ENCODE measurements at places on chromosomes 2 and 18.

DNA sequence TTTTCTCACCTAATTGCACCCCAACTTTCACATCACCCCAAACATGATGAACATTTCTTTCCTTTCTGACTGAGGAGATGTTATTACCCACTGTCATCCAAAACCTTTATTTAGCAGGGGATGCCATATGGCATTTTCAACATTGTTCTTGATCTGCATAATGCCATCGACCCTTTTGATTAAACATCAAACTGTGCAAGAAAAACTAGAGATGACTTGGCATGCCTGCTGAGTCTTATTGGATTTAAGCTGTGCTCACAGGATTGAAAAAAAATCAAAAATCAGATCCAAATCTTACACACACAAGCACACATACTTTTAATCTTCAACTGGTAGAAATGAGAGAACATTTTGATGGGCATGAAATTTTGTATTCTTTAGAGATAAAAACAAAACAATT is 536.0 kb downstream of the TMX3 start:
- peaks cover 18% of the 10 kb centered on the region for H3K36me3 ChIP-seq
- no peak for DNase-seq
- peak overlapping the region; percentile 31 for H3K4me3 ChIP-seq
- H3K27ac ChIP-seq = peak overlapping the region; percentile 85

DNA sequence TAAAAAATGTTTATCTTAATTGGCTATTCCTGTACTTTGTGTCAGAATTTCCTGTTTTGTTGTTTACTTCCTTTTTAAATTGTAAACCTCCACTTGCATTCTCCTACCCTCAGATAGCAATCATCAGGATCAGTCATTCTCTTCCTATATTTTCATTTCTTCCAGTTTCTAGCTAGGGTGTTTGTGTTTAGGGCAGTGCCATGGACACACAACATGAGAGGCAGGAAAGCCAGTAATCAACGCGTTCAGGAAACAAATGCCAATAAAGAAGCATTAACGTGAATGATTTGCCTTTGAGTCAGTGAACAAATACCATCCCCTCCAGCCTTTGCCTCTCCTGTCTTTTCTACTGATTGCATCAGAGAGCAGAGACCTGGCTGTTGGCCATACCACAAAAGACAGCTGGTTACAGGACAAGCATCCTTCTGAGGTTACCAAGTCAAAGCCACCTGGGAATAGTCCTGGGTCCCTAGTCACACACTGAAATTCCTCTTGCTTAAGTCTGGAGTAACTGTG is 56.7 kb upstream of the FHL2 start:
- H3K27ac ChIP-seq = peak overlapping the region; percentile 91
- DNase-seq = peak; percentile 94
- peak overlapping the region; percentile 65 for H3K4me3 ChIP-seq
- H3K27me3 ChIP-seq = peaks cover 5% of the 10 kb centered on the region

DNA sequence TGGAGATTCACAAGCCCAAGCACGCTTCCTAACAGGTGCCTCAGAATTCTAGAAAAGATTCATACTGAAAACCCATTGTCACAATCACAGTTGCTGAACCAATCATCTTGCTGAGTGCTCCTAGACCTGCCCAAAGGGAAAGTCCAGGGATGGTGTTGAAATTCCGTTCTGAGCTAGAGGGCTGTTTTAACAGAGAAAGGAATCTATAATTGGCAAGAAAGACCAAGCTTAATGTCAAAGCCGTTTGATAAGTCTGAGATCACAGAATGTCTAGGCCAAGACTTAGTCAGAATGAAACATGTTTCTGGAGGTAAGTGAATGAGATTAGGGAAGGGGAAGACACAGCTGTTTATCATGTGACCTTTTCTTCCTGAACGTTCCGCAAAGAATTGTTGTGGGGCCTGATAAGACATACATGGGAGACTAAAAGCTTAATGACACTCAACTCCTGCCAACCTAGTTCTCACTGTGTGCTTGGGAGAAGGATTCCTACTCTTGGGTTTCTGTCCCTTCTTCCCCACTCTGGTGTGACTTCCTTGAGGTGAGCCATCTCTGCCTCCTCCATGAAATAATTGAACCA is 27.5 kb downstream of the PMAIP1 start:
- no peak overlapping the region for H3K27ac ChIP-seq
- H3K4me3 ChIP-seq = no peak overlapping the region
- H3K36me3 ChIP-seq = no peaks in the 10 kb centered on the region
- peaks cover 24% of the 10 kb centered on the region for H3K27me3 ChIP-seq

DNA sequence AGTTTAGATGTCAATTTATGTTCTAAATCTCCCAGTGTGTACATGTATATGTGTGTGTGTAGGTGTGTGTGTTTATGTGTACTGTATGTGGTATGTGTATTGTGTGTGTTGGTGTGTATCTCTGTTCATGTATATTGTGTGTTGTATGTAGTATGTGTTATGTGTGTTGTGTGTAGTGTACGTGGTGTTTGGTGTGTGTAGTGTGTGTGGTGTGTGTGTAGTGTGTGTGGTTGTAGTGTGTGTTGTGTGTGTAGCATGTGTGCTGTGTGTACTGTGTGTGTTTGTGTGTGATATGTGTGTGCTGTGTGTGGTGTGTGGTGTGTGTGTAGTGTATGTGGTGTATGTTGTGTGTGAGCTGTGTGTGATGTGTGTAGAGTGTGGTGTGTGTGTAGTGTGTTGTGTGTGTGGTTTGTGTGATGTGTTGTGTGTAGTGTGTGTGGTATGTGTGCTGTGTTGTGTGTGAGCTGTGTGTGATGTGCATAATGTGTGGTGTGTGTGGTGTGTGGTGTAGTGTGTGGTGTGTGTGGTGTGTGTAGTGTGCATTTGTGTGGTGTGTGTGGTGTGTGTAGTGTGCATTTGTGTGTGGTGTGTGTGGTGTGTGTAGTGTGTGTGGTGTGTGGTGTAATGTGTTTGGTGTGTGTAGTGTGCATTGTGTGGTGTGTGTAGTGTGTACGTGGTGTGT is 5.2 kb upstream of the RTP5 start:
- no peak for DNase-seq
- peaks cover 14% of the 10 kb centered on the region for H3K36me3 ChIP-seq
- no peaks in the 10 kb centered on the region for H3K4me1 ChIP-seq
- H3K27ac ChIP-seq = no peak overlapping the region

DNA sequence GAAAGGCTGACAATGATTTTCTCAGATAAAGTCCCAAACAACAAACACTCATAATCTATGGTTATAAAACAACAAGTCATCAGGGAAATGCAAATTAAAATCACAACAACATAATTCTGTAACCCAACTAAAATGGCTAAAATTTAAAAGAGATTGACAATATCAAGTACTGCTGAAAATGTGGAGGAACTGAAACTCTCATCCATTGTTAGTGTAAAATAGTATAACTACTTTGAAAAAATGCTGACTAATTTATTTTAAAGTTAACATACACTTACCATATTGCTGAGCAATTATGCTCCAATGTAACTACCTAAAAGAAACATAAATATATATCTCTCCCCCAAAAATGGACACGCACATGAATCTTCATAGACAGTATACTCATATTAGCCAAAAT is 245.9 kb upstream of the SPOPL start:
- H3K4me3 ChIP-seq = no peak overlapping the region
- 0 out of 2 replicates have a peak, but pooled peaks cover 4% of the 10 kb centered on the region for H3K36me3 ChIP-seq
- H3K27ac ChIP-seq = no peak overlapping the region
- H3K4me1 ChIP-seq = no peaks in the 10 kb centered on the region

- peaks cover 5% of the 10 kb centered on the region for H3K36me3 ChIP-seq
- no peak overlapping the region for H3K4me3 ChIP-seq
- no peak for DNase-seq
- H3K27ac ChIP-seq = no peak overlapping the region
- peaks cover 2% of the 10 kb centered on the region for H3K27me3 ChIP-seq
These were observed 253.6 kb downstream of the PRKCE start for GRCh38 chr2:45904946-45905631.

GRCh38 chr2:235860871-235861270 is 307.3 kb downstream of the GBX2 start:
- no peak overlapping the region for H3K27ac ChIP-seq
- peaks cover 2% of the 10 kb centered on the region for H3K36me3 ChIP-seq
- no peak for DNase-seq
- peaks cover 17% of the 10 kb centered on the region for H3K4me1 ChIP-seq

GRCh38 chr2:61357681-61358080 is 113.2 kb downstream of the USP34 start:
- H3K4me3 ChIP-seq = no peak overlapping the region
- DNase-seq = no peak
- no peaks in the 10 kb centered on the region for H3K27me3 ChIP-seq
- peaks cover 46% of the 10 kb centered on the region for H3K36me3 ChIP-seq

- no peak for DNase-seq
- peaks cover 12% of the 10 kb centered on the region for H3K27me3 ChIP-seq
- no peak overlapping the region for H3K27ac ChIP-seq
- no peaks in the 10 kb centered on the region for H3K36me3 ChIP-seq
- no peak overlapping the region for H3K4me3 ChIP-seq
These were observed 195.8 kb upstream of the TNP1 start for GRCh38 chr2:217055624-217056023.

- no peaks in the 10 kb centered on the region for H3K4me1 ChIP-seq
- peaks cover 2% of the 10 kb centered on the region for H3K27me3 ChIP-seq
- DNase-seq = no peak
These were observed 4.7 kb downstream of the IMP4 start for GRCh38 chr2:130347220-130347925.

DNA sequence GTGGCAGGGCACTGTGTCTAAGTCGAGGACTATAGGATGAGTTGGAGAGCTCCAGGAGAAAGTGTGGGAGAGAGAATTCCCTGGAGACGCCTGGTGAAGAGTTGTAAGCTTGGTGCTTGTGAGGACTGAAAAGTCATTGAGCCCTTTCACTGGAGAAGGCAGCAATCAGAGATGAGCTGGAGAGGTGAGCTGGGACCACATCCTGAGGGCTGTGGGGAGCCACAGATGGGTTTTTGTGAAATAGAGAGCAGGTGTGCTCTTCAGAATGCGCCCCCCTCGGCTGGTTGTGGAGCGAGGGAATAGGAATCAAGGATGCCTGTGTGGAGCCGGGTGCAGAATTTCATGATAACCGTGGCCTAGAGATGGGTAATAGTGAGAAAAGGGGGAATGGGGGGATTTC is 224.3 kb downstream of the KLHL29 start:
- peaks cover 34% of the 10 kb centered on the region for H3K36me3 ChIP-seq
- DNase-seq = no peak
- no peaks in the 10 kb centered on the region for H3K4me1 ChIP-seq
- H3K27ac ChIP-seq = no peak overlapping the region
- H3K4me3 ChIP-seq = no peak overlapping the region

DNA sequence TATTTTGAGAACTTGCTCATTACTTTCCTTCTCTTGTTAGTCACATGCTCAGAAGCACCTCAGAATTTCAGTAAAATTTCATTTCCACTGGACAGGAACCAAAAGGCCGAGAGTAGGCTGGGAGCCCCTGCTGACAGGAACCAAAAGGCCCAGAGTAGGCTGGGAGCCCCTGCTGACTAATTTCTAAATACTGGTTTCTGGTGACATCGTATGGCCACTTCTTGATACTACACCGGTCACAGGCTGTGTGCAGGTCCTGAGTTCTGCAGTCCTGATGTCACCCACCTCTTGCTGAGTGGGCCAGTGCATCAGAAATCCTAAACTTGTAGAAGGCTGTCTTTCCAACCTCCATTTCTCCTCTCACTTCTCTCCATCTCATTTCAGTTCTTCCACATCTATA is 17.7 kb upstream of the EN1 start:
- H3K4me1 ChIP-seq = peaks cover 6% of the 10 kb centered on the region
- DNase-seq = peak; percentile 48
- no peak overlapping the region for H3K4me3 ChIP-seq
- H3K27ac ChIP-seq = no peak overlapping the region
- H3K27me3 ChIP-seq = peaks cover 26% of the 10 kb centered on the region

DNA sequence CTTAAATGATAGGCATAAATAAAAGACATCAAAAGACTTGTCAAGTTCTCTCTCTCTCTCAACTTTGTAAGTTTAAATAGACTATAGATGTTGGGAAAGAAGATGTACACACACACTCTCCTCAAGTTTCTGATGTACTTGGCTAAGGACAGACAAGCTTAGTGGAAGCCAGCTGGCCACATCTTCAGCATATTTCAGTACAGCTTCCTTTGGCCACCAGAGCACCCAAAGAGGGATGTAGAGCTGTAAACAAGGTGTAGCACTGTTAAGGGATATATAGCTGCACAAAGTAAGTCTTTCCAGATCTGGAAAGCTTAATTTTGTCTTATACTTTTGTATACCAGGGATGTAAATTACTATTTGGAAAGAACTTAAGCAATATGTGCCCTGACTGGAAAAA is 64.3 kb upstream of the MSTN start:
- no peak overlapping the region for H3K4me3 ChIP-seq
- no peaks in the 10 kb centered on the region for H3K36me3 ChIP-seq
- no peaks in the 10 kb centered on the region for H3K4me1 ChIP-seq
- H3K27ac ChIP-seq = no peak overlapping the region

- H3K4me1 ChIP-seq = peaks cover 8% of the 10 kb centered on the region
- DNase-seq = no peak
These were observed 116.0 kb downstream of the CDC42EP3 start for GRCh38 chr2:37555457-37555856.

DNA sequence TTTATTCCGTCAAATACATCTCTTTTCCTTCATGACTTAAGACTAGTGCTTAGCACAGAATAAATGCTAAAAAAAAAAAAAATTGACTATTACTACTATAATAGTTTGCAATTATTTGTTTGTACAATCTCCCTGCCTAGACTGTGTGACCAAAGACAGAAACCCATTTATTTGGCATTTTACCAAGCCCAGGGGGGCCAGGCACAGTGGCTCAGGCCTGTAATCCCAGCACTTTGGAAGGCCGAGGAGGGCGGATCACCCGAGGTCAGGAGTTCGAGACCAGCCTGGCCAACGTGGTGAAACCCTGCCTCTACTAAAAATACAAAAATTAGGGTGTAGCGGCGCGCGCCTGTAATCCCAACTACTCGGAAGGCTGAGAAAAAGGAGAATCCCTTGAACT is 1.4 kb downstream of the ASB3 start:
- H3K27ac ChIP-seq = peak overlapping the region; percentile 89
- H3K36me3 ChIP-seq = peaks cover 15% of the 10 kb centered on the region
- no peaks in the 10 kb centered on the region for H3K27me3 ChIP-seq
- no peak for DNase-seq
- peaks cover 28% of the 10 kb centered on the region for H3K4me1 ChIP-seq

DNA sequence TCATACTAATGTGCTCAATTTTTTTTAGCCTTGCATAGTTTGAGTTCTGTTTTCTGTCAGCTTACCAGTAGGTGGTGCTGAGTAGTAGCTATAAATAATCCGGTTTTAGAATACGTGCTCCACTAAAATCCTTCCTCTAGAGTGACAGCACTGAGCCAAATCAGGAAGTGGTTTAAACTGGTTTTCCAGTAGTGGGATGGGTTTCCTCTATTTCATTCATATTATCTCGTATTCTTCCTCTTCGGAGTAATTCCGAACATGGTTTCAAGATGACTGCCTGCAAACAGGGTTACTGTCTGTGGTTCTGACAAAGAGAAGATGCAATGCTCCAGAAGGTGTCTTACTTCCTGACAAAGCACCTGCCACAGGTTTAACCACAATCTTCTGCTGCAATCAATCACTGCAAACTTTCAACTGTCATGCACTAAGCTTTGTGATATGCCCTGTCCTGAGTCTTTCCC is 496.9 kb upstream of the VRK2 start:
- DNase-seq = peak; percentile 25
- peaks cover 14% of the 10 kb centered on the region for H3K27me3 ChIP-seq
- H3K36me3 ChIP-seq = no peaks in the 10 kb centered on the region

GRCh38 chr2:239853706-239854327 is 171.3 kb downstream of the NDUFA10 start:
- H3K4me1 ChIP-seq = no peaks in the 10 kb centered on the region
- no peak overlapping the region for H3K4me3 ChIP-seq
- DNase-seq = no peak
- H3K27ac ChIP-seq = no peak overlapping the region
- H3K36me3 ChIP-seq = no peaks in the 10 kb centered on the region
- H3K27me3 ChIP-seq = 0 out of 2 replicates have a peak, but pooled peaks cover 3% of the 10 kb centered on the region

- H3K4me1 ChIP-seq = peaks cover 45% of the 10 kb centered on the region
- H3K4me3 ChIP-seq = no peak overlapping the region
- no peaks in the 10 kb centered on the region for H3K27me3 ChIP-seq
- no peaks in the 10 kb centered on the region for H3K36me3 ChIP-seq
These were observed 62.5 kb downstream of the CENPO start for GRCh38 chr2:24855726-24856125.
